Glutamatergic neuron (in vitro differentiated cells): ENCODE measurements at places on chromosomes 2 and 18. TPM values are rescaled to one million over a fixed set of nuclear protein-coding genes. Genes with fewer than 3 reads are reported as not detected.

SLC40A1 gene
- 0.56 TPM for total RNA-seq

OSR1 gene
- total RNA-seq, result 0.42 TPM

GRCh38 chr18:44997174-44997573, 316.5 kb downstream of the SETBP1 start:
- DNase-seq, result no peak
- H3K27me3 ChIP-seq, result no peaks in the 10 kb centered on the region
- H3K36me3 ChIP-seq, result peaks cover 4% of the 10 kb centered on the region

DNA sequence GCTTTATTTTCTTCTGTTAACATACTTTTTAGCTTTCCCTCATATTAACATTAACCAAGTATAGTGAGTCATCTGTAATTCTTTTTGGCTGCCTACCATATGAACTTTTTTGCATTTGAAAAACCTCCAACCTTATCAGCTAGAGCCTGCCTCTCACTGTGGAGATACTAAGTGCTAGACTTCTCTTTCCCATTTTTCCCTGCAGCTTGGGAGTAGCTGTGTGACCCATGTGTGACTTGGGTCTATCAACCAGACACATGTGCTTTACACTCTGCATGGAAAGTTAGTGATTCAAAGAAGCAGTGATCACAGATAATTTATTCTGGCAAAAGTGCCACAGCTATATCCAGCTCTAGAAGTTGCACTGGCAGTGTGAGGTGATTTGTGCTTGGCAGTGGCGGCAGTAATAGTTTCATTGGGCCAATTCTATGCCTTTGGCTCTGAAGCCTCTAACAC, 36.3 kb downstream of the PREPL start:
- no peak overlapping the region for H3K4me3 ChIP-seq
- H3K4me1 ChIP-seq, result no peaks in the 10 kb centered on the region
- no peaks in the 10 kb centered on the region for H3K36me3 ChIP-seq
- no peak overlapping the region for H3K27ac ChIP-seq
- H3K27me3 ChIP-seq, result no peaks in the 10 kb centered on the region
- no peak for DNase-seq

GRCh38 chr18:49922228-49922627, 108.9 kb upstream of the ACAA2 start:
- H3K27me3 ChIP-seq, result peaks cover 3% of the 10 kb centered on the region
- DNase-seq, result no peak
- no peak overlapping the region for H3K4me3 ChIP-seq

DNA sequence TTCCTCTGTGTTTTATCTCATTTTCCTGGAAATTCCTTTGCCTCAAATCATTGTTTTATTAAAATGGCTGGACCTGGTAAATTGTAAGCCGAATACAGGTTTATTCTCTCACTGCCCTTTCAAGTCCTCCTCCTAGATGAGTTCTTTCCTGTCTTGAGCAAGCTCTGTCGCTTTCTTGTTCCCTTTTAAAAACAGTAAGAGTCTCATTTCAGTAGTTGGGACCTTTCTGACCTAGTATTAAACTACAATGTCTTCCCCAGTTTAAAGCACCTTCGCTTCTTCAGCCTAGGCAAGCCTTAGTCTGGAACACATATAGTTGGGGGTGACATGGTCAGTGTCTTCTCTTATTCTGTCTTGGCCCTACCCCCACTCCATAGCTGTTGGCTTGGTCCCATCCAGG, 40.9 kb upstream of the SP140L start:
- H3K4me3 ChIP-seq, result no peak overlapping the region
- H3K27me3 ChIP-seq, result peaks cover 1% of the 10 kb centered on the region
- H3K36me3 ChIP-seq, result no peaks in the 10 kb centered on the region
- no peak for DNase-seq
- no peak overlapping the region for H3K27ac ChIP-seq
- H3K4me1 ChIP-seq, result peaks cover 4% of the 10 kb centered on the region

GRCh38 chr2:96993367-96993766, 7.0 kb upstream of the FAM178B start:
- peaks cover 2% of the 10 kb centered on the region for H3K27me3 ChIP-seq
- no peak overlapping the region for H3K4me3 ChIP-seq
- no peaks in the 10 kb centered on the region for H3K4me1 ChIP-seq
- no peak overlapping the region for H3K27ac ChIP-seq
- no peaks in the 10 kb centered on the region for H3K36me3 ChIP-seq
